AG04449 (cell line): ENCODE measurements at places on chromosomes 2 and 18.
A peak's percentile ranks its signal among the peaks of the same experiment; 100 is the strongest.

DNA sequence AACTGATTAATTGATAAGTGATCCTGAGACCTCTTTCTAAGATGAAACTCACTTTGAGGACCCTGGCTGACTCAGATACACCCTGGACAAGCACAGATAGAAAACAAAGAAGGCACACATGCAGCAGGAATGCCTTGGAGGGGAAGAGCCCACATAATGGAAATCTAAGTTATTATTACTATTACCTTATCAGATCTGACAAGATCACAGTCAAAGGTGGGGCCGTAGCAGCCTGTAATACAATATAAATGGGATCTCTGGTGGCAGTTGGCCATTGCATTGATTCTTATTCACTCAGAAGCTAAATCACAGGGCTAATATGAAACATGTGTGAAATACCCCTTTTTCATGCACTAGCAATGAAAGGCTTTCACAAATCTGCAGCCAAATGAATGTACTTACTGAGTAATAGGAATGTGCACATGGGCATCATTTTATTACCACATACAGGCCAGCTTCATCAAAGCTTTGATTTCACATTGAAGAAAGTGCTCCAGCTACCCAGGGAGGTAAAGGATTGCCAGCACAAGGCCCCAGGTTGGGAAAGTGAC, 84.0 kb downstream of the ZBTB7C start:
- no peak for DNase-seq

DNA sequence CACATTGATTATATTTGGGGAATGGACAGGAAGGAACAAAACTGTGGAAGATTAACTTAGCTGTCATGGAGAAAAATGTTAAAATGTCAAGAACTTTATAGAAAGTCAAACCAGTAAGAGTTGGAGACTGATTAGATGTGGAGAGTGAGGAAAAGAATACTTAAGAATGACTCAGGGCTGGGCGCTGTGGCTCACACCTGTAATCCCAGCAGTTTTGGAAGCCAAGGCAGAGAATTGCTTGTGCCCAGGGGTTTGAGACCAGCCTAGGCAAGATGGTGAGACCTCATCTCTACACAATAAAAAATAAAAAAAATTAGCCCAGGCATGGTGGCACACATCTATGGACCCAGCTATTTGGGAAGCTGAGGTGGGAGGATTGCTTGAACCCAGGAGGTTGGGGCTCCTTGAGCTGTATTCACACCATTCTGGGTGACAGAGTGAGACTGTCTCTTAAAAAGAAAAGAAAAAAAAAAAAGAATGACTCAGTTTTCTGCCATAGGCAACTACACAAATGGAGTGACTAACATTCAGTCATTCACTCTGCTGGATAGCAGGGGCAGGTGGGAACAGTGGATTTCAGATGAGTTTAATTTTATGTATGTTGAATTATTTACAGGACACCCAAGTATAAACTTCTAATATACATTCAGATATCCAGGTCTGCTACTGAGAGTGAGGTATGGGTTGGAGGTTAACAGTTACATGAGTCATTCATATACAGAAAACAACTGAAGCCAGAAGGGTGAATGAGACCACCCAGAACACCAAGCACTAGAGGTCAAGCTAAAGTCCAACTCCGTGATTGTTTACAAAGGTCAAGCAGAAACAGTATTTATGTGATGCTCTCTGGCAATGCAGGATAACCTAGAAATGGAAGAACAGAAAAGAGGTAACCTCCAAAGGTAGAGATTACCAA, 33.9 kb downstream of the ORC2 start:
- no peak for DNase-seq

- no peak for DNase-seq
Measured at GRCh38 chr2:101096619-101097142, 54.5 kb downstream of the TBC1D8 start.

DNA sequence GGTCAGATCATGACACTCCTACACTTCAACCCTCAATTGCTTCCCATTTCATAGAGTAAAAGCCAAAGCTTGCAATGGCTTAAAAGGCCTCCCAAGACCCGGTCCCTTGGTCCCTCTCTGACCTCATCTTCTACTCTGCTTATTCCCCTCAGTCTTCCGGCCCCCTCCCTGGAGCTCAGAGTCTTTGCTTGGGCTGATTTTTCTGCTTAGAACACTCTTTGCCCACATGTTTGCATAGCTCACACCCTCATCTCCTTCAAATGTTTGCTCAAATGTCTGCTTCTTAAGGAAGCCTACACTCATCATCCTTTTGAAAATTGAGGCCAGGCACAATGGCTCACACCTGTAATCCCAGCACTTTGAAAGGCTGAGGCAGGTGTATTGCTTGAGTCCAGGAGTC, 65.6 kb upstream of the CAPN13 start:
- DNase-seq = no peak

GRCh38 chr2:12502759-12503158, 214.0 kb upstream of the TRIB2 start:
- DNase-seq = peak; percentile 37

DNA sequence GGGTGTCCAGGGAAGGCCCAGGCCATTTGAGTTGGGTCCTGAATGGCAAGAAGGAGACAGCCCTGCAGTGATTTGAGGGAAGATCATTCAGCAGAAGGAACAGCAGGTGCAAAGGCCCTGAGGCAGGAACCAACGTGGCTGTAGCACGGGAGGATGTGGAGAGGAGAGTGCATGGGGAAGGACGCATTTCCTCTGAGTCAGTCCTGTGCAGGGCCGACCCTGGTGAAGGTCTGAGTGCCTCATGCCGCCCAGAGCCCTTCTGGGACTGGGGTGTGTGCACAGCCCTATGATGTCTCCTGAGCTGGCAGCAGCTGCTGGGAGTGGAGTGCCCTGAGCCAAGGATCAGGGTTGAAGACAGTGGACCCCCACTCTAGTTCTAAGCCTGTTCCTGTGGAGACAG, 17.9 kb upstream of the ARHGEF4 start:
- DNase-seq = no peak

DNA sequence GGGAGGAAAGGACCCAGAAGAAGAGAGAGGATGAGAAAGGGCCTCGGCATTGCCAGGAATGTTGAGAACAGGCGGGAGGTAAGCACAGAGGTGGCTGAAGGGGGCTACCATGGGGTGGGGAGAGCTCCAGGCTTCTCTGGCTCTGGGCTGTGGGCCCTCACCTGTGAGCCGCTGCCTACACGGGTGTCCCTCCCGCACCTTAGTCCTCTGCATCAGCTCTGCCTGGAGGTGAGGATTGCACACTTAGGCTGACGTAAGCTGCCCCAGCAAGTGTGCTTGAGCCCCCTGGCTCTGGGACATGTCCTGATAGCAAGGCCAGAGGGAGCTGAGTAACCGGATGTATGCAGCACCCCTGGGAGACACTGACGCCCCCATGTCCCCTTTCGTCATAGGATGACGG, 33.9 kb downstream of the TMEM18 start:
- DNase-seq = no peak

DNA sequence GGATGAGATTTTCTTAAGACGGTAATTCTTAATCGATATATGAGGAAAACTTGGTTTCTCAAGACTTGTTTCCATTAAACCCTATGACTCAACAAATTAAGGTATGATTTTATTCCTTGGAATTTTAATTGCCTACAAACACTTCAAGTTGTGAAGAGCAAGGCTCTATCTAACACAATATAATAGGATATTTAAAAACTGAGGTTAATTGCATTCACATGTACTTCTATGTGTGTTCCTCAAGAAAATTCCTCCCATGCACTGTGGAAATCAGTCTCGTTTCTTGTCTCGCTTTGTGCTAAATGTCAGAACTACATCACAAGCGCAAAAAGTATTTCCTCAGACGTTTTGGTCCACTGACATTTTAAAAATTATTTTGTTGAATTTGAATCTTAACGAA, 109.6 kb upstream of the UNC80 start:
- no peak for DNase-seq

GRCh38 chr18:52937840-52938239, 597.8 kb downstream of the DCC start:
- no peak for DNase-seq

DNA sequence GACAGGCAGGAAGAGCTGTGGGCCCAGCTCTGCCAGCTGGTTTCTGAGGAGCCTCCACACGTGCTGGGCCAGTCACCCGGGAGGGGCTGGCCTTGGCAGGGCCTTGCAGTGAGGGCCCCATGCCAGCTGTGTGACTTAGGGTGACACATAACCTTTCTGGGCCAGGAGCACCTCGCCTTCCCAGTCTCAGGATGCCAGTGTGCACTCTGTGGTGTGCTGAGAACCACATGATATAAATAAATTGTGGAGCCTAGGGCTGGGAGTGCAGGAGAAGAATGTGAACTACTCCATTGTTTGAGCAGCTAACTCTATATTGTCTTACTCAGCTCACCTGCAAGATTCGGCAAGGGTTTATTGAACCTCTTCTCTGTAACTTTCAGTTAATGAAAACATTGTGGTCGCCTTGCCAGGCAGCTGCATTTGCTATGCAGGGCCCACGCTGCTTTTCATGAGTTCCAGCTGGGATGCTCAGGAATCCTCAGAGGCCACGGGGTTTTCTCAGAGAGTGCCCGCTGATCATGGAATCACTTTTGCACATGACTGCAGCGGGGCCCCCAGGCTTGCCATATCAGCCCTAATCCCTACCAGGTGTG, 222.3 kb downstream of the SH3RF3 start:
- no peak for DNase-seq

GRCh38 chr2:105915005-105915558, 170.4 kb downstream of the NCK2 start:
- DNase-seq = no peak

- DNase-seq = no peak
Measured at GRCh38 chr2:233487748-233488345, 78.7 kb downstream of the USP40 start.

- no peak for DNase-seq
Measured at GRCh38 chr2:121596221-121597080, 52.8 kb downstream of the CLASP1 start.

- DNase-seq = no peak
Measured at GRCh38 chr18:70428439-70428838, 139.6 kb downstream of the SOCS6 start.

DNA sequence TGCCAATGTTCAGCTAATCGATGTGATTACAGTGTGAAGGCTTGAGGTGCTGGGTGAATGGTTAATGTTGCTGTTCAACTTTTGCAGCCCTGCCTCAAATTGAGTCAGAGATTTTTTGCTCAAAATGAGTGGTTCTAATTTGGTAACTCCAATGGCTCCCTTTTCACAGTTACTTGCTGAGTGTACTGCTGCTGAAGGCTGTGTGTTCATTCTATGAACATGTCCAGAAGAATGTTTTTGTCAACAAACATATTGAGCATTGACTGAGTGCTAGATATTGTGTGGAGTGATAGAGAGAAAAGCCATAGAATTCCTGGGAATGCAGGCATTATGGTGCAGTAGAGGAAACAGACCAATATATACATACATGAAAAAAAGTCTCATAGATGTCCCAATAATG, 39.0 kb upstream of the TCF4 start:
- no peak for DNase-seq

DNA sequence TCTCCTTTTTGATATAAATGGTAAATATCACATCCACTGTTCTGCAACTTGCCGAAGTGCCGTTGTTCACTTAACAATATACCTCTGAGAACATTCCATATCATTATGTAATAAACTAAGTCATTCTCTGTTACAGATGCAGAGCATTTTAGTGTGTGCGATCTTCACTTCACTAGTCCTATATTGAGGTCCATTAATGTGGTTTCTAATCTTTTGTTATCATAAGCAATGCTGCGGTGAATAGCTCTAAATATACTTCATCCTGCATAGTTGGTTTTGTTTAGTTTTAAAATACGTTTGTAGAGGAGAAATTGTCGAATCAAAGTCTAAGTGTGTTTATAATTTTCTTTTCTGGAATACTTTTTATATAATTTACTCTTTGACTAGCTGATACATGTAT, 280.3 kb upstream of the TRIB2 start:
- no peak for DNase-seq

GRCh38 chr2:135581282-135581681, 50.0 kb downstream of the R3HDM1 start:
- no peak for DNase-seq

DNA sequence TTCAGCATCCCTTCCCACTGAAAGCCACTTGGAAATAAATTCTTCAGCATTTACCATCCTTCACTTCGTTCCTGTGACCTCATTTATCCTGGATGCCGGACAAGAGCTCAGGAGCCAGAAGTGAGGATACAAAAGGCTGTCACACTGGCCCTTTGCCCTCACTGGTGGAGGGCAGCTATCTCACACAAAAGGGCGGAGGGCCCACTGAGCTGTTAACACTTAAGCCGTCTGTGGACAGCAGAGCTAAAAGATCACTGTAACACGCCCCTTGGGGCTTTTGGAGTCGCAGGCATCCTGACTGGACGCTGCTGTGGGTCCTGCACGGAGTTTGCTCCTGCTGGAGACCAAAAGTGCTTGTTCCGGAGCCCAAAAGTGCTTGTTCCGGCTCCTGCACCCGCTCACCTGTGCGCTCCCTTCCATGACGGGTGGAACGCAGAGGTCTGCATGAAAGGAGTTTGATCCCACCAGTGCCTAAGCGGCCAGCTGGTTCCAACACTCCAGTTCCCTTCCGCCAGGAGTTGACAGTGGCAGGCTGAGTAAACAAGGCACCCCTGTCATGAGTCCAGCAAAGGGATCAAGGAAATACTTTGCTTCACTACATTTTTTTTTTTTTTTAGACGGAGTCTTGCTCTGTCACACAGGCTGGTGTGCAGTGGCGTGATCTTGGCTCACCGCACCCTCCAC, 572.0 kb upstream of the LINC00305 start:
- DNase-seq = no peak

- DNase-seq = no peak
Measured at GRCh38 chr2:119005051-119005450, 63.1 kb downstream of the MARCO start.

GRCh38 chr18:72692086-72692485, 147.9 kb upstream of the CBLN2 start:
- DNase-seq = no peak

GRCh38 chr2:177783835-177784744, 288.5 kb downstream of the PDE11A start:
- DNase-seq = no peak

DNA sequence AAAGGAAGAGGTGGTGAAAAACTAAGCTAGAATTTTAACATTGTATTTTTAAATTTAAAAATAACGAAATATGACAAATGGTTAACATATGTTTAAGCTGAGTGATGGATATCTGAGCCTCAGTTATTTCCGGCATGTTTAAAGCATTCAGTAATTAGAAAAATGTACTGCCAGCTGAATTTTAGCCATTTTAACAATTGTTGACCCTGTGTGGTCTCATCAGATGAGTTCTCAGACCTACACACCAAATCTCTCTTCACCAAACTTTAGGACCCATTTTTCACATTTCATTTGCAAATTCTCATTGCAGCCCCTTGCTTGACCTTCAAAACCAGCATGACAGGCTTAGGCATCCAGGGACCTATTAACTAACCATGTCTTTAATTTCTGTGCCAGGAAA, 91.5 kb upstream of the RGPD4 start:
- DNase-seq = no peak
